ENCODE measurements at places on chromosomes 2 and 18.

DNA sequence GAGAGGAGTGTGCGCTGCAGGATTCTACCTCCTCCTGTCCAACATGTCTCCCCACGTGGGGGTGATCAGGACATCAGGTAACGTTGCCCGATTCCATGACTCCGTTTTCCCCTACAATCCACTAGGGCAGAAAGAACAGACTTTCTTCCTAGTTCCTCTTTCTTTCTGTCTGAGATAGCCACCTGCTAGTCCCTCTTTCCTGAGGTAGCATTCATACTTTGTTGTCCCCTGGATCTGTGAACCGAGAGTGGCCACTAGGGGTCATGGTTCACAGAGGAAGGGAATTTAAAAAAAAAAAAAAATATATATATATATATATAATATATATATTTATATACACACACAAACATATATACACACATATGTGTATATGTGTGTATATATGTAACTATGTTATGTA lies 210.0 kb upstream of the ZNF521 start:
- peak; percentile 11 for DNase-seq

DNA sequence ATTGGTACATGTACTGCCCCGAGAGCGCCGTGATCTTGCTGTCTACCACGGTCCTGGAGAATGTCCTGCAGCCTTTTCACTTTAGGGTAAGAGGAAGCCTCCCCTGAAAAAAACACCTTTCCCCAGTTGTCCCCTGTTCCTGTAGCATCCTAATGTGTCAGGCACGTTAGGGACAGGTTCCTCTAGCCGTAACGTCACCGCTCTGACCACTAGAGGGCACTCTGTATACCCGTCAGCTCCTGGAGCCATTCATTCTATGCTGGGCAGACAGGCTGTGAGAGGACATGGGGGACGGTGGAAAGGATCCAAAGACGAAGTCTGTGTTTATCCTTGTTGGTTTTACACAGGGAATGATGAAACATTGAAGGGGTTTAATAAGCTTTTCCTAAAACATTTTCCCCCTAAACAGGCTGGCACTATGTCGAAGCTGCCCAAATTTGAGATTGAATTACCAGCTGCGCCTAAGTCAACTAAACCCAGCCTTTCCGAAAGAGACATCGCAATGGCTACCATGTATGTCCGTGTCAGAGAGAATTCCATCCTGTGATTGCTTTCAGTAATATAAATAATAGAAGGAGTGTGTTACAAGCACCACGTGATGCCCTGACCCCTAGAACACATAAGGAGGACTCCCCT lies 12.7 kb downstream of the RMC1 start:
- DNase-seq = peak; percentile 74

- DNase-seq = peak; percentile 35
These were observed 378.1 kb downstream of the RBM43 start for GRCh38 chr2:150883613-150883895.

GRCh38 chr18:55142410-55142809 lies 183.1 kb upstream of the CCDC68 start:
- DNase-seq = no peak

- DNase-seq = no peak
These were observed 14.7 kb upstream of the RAB1A start for GRCh38 chr2:65144571-65144970.

- DNase-seq = no peak
These were observed 143.0 kb downstream of the HNMT start for GRCh38 chr2:138107288-138107687.

DNA sequence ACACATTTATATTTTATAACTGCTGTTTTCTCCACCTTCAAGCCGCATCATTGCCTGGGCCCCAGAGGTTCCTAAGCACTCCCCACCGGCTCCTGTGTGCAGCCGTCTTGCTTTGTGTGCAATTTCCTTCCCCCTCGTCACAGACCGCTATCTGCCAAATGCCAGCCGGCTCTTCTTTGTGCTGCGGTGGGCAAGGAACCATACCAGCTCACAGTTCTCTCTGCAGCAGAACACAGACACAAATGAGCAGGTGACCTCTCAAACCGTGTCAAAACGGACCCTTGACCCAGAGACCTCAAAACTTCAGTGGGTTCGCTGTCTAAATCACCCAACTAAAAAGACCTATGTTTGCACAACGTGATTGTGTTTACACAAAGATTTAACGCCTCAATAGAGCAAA lies 58.2 kb downstream of the KLF7 start:
- no peak for DNase-seq

GRCh38 chr2:230412371-230412711 lies 3.7 kb upstream of the SP100 start:
- no peak for DNase-seq

DNA sequence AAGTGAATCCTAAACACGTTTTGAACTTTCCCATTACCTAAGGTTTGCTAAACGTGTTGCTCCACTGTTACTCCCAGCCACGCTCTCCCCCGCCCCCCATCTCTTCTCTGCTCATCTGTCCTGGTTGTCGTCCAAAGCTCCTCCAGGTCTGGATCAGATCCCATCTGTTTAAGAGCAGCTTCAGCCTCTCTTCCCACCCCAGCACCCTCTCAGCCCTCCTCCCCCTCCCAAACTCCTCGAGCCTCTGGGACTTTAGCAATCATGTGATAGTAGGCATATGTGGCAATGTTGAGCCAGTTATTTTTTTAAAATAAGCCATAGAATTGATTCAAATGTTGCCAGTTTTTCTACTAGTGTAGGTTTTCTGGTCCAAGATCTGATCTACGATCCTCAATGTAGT lies 20.0 kb upstream of the LPIN1 start:
- DNase-seq = peak; percentile 44

- DNase-seq = no peak
These were observed 4.5 kb upstream of the ATL2 start for GRCh38 chr2:38381381-38382143.

DNA sequence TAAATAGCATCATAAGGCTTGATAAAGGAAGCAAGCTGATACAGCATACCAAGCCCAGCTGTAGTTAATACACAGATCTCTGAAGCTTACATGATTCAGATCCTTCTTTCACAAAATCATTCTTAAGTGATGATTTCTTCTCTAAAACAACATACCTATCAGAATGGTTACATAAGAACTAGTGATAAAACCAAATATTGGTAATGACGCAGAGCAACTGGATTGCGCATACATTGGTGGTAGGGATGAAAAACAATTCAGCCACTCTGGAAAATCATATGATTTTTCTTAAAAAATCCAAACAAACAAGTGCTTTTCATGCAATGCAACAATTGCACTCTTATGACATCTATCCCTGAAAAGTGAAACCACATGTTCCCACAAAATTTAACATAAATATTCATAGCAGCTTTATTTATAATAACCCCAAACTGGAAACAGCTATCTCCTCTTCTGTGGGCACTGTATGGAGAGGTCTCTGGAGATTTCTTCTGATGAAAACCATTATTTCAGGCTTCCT lies 153.6 kb upstream of the DSEL start:
- DNase-seq = peak; percentile 98

GRCh38 chr2:199439066-199439465 lies 18.7 kb downstream of the SATB2 start:
- no peak for DNase-seq

- no peak for DNase-seq
These were observed 51.5 kb downstream of the CYP26B1 start for GRCh38 chr2:72096181-72096580.

DNA sequence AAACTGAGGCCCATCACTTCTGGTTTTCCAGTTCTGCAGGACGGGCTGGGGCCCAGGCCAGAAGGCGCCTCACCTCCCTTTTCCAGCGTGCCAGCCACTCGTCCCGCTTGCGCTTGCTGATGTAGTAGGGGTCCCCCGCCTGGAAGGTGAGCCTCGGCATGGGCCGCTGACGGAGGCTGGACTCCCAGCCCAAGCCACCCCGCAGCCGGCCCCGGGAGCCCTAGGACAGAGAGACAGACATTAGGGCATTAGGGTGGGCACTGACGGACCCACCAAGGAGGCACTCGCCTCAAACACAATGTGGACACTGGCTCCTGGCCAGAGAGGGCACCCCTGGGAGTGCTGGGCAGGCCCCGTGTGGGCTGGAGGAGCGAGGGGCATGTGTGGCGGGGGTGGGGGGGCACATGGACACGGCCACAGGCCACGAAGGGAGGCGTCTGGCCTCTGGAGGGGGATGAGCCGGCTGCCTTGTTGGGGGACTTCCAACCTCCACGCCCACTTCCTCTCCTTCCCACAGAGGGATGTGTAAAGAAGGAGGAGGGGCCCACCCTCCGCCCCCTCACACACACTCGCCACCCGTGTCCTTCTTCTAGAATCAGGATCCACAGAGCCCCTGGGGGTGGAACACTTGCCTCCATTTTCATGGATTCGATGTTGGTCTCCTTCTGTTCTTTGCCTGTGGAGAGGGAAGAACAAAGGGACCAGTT lies 66.7 kb downstream of the DNMT3A start:
- peak; percentile 15 for DNase-seq

- no peak for DNase-seq
These were observed 189.9 kb upstream of the NDUFV2 start for GRCh38 chr18:8912348-8913326.

GRCh38 chr2:203583084-203583695 lies 48.1 kb upstream of the RAPH1 start:
- no peak for DNase-seq

DNA sequence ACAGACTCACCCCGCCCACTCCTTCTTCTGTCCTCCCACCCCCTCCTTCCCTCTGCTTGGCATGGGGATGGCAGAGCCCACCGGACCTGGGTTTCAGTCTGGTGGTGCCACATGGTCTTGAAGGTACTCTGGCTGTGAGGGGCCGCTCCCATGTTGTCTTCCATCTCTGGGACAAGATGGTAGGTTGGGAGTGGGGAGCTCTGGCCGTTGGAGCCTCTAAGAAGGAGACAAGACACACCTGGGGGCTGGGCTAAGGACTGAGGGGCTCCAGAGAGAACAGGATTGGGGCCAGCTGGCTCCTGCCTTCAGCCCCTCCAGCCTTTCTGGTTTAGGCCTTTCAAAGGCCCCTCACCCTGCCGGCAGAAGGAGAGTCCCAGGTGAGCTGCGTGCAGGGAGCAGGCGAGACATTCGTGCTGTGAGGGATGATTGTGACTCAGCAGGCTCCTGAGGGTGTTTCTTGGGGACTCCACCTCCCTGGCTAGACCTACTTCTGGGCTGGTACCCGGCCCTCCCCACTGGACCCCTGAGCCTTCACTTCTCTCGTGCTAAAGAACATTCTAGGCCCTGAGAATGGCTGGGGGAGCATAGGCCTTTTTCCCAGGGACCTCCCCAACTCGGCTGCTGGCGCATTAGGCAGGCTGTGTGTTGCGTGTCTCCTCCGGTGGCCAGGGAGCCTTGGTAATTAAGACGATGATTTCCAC lies 128.2 kb upstream of the HAAO start:
- no peak for DNase-seq

DNA sequence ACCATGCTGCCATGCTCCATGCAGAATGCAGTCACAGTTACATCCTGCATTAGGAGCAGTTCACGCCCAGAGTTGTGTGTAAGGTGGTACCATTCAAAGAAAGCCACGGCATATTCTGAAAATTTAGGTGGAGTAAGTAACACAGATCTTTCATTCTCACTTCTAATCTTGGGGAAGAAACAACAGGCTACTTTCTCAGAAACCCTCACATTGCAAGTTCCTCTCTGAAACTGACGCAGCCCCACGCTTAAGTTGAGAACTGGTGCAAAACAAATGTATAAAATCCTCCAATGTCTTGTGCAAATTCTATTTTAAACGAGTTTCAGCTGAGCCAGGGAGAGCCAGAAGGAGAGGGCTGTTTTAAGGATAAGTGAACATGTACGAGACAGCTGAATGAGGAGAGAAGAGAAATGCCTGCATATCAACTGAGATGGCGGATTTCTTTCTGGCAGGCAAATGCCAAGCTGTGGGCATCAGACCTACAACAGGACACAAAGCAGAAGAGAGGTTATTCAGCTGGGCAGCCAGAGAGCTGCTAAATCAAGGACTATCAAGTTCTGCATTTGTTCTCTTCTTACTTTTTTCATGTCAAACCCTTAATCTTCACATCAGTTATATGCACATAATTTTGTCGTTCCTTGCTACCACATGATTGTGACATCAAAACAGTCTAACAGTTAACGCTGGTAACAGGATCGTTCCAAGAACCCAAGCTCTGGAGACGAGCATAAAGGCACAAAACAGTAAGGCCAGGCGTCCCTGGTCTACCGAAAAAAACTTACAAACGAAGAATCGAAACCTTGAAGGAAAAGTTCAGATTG lies 6.4 kb downstream of the ARL4C start:
- DNase-seq = no peak

DNA sequence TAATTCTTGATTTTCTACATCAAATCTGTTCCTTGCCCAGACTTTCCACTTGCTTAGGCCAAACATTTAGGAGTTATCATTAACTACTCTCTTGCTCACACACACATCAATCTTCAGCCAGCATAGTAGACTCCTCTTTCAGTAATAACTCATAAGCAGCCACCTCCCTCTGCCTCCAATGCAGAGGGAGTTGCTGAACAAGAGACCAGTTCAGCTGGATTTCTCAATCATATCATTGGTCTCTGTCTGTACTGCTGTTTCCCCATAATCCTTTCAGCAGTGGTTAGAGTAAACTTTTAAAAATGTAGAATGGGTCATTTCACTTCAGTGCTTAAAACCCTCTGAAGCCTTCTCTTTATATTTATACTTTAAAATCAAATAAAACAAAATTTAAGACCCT lies 112.9 kb downstream of the SLC39A10 start:
- no peak for DNase-seq

- DNase-seq = no peak
These were observed 21.9 kb upstream of the RNF149 start for GRCh38 chr2:101330253-101330933.

Measured in fibroblast of the aortic adventitia (primary cell).